ENCODE measurements at places on chromosomes 7 and 10.

DNA sequence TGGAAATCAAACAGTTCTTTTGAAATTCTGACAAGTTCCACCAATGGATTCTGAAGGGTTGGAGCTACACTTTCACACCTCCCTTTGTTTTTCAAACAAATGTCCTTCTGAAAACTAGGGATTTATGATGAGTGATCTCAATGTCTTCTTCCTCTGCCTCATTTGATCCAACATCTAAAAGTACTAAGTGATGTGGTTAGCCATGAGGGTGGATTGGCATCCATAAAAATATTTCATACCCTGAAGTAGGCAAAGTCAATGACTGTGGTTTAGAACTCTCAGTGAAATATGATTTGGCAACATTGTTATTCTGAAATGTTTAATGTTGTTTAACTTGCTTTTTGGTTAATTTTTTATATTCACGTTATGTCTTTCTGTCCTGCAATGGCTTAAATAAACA lies 136.9 kb downstream of the MBL2 start:
- DNase-seq = no peak

- DNase-seq = no peak
Observed at GRCh38 chr7:22550514-22551030, 50.6 kb upstream of the STEAP1B start.

GRCh38 chr10:74750848-74751274 lies 75.5 kb upstream of the KAT6B start:
- no peak for DNase-seq

DNA sequence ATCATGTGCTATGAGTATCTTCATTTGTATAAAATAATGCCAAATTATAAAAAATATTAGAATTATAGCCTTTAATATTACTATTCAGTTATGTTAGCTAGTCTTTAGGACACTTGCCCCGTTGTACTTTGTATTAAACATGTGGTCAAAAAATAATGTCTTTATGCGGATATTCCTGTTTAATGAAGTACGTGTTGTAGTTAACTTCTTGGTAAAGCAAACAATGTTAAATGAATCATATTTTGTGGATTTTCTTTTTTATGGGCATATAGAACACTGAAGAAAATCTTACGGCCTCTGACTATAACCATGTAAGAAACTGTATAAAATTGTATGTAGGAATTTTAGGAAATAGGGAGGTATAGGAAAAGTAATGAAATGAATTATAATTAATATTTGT lies 14.3 kb downstream of the GLCCI1 start:
- no peak for DNase-seq

DNA sequence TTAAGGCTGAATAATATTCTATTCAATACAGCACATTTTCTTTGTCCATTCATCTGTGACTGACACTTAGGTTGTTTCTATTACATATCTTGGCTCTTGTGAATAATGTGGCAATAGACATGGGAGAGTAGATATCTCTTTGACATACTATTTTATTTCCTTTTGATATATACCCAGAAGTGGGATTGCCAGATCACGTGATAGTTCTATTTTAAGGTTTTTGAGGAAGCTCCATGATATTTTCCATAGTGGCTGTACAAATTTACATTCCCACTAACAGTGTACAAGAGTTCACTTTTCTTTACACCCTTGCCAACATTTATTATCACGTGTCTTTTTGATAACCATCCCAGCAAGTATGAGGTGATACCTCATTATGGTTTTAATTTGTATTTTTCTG lies 1114.7 kb downstream of the CNTNAP2 start:
- no peak for DNase-seq

GRCh38 chr7:123096976-123097375 lies 101.5 kb upstream of the TAS2R16 start:
- DNase-seq = no peak

Data from NCI-H2081 (cell line).